ENCODE measurements at places on chromosomes 13 and 19. TPM values are rescaled to one million over a fixed set of nuclear protein-coding genes. Genes with fewer than 3 reads are reported as not detected.

Gene NANOS2
- not detected for total RNA-seq

Gene KLK4
- not detected for total RNA-seq

Gene APLP1
- 11.7 TPM for total RNA-seq

Gene TUBA3C
- not detected for total RNA-seq

Gene ZNF492
- 0.17 TPM for total RNA-seq

Gene TEX101
- not detected for total RNA-seq

Gene GJB6
- total RNA-seq: not detected

Gene SF3A2
- 32.3 TPM for total RNA-seq

All from smooth muscle cell of trachea (primary cell).